Right ventricle myocardium superior (tissue), 1 donor: ENCODE measurements at places on chromosomes 5 and 9. TPM values are rescaled to one million over a fixed set of nuclear protein-coding genes. Genes with fewer than 3 reads are reported as not detected.

The PRRT1B gene
- total RNA-seq = not detected

The TPPP gene
- 39.7 TPM for total RNA-seq

DNA sequence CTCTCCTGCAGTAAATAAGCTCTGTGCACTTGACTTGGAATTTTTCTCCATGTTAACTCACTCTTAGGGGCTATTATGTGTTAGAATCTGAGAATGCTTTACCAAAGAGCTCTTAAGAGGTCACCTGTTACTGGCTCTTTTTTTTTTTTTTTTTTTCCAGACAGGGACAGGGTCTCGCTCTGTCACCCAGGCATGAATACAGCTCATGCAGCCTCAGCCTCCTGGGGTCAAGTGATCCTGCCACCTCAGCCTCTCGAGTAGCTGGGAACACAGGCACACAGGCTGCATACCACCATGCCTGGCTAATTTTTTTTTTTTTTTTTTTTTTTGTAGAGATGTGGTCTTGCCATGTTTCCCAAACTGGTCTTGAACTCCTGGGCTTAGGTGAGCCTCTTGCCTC, 22.1 kb downstream of the HMGXB3 start:
- DNase-seq = no peak

DNA sequence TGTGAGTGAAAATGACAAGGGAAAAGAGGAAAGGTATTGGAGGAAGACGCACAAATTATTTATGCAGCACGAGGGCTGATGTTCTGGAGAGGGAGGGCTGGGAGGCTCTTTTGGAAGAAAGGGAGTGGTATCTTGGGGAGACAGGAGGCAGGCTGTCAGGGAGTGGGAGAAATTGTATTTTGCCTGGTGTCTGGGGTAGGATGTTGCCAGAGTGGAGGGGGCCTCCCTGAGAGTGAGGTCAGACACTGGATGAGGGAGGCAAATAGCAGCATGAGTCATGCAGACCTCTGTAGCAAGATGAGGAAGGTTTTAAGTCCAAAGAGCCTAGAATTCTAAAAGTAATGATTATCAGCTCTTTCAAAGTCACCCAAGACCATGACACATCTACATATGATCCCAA, 158.0 kb downstream of the DMRT2 start:
- DNase-seq = no peak

The TAF11L5 gene
- total RNA-seq = not detected

The CFAP90 gene
- total RNA-seq = not detected

The FAM200C gene
- 3.8 TPM for total RNA-seq

GRCh38 chr9:106092083-106092482, 397.7 kb downstream of the TMEM38B start:
- no peak for DNase-seq

DNA sequence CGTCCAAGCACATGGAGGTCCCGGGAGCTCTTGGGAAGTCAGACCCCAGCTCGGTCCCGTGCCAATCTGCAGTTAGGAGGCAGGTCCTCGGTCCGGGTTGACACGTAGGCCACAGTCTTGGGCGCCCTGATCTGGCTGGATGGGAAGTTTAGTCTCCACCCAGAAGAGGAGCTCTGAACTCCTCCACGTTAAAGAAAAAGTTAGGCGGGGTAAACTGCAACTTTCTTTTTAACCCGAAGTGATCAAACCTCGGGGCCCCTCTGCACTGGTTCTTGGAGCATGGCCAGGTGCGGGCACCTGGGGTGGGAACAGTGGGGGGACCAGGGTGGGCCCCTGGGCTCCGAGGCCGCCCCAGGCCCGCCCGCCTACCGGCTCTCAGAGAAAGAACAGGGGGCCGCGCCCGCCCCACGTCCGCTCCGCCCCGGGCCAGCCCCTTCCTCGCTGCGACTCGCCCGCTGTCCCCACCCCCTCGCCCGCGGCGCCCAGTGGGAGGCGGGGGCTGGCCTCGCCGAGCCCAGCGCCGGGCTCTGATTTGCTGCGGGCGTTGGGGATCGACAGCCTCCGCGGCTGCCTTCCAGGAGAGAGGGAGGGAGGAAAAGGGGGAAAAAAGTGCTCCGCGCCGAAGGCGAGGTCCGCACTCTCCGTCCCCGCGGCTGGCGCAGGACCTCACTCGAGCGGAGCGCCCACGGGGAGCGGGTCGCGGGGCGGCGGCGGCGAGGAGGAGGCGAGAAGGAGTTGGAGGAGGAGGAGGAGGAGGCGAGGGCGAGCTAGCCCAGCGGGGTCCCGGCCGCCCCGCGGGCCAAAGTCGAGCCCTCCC, at the start of gene COL5A1:
Gene COL5A1 (plus strand): TSS at position 631 of the 817 bp plus-strand sequence. CDS start 385 bp downstream, outside the sequence.
- peak; percentile 94 for DNase-seq

The FCHSD1 gene
- 2.6 TPM for total RNA-seq

GRCh38 chr9:129551393-129551973, 69.4 kb downstream of the C9orf50 start:
- DNase-seq = no peak

DNA sequence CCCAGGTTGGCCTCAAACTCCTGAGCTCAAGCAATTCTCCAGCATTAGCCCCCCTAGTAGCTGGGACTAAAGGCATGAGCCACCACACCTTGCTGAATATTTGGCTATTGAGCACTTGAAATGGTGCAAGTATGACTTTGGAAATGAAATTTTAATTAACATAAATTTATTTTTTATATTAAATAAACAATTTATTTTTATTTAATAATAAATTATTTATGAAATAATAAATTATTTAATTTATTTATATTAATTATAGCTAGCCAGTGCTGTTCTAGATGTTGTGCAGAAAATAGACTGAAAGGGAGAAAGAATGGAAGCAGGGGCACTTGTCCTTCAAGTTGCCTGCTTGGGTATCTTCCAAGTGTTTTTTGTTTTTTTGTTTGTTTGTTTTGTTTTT, 40.0 kb upstream of the CTNNA1 start:
- no peak for DNase-seq

GRCh38 chr5:136295914-136296313, 69.4 kb downstream of the TRPC7 start:
- no peak for DNase-seq

- DNase-seq = peak; percentile 59
Observed at GRCh38 chr9:109590966-109591365, 92.9 kb upstream of the PTPN3 start.

DNA sequence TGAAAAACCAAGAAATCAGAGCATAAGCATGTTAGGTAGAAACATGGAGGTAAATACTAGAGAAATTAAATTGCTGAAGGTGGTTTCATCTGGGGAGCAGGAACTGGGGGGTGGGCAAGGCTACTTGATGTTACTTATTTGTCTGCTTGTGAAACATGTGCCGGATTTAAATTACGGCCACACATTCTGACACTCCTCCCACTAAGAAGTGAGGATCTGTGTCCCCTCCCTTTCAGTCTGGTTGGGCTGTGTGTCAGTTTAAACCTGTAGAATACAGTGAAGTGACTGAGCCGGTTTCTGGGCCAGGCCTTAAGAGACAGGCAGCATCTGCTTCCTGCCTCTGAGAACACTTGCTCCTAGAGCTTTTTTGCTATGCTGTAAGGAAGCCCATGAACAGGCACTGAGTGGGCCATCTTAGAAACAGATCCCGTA, 2.3 kb upstream of the IARS1 start:
- no peak for DNase-seq

DNA sequence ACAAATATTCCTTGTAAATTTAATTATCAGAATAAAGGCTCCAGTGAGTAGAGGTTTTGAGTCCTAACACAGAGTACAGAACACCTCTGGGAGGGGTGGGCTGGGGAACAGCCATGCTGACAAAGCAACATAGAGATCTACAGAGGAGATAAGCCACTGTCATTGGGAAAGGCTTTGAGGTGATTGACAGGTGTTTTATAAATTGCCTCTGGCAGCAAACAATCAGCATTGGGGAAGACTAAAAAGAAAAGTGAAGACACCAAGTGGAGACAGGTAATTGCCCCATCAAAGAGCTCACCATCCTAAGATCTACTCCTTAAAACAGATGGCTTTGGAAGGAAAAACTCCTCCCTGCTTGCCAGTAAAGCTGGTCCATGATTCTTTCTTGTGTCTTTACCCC, 189.7 kb upstream of the TLE4 start:
- no peak for DNase-seq

GRCh38 chr9:4706971-4707622, 27.7 kb downstream of the CDC37L1 start:
- no peak for DNase-seq

The F2RL2 gene
- total RNA-seq = 0.13 TPM
